ENCODE measurements at places on chromosomes 5 and 9. TPM values are rescaled to one million over a fixed set of nuclear protein-coding genes. Genes with fewer than 3 reads are reported as not detected.

The TEX48 gene
- total RNA-seq, result not detected

The PCDHA9 gene
- total RNA-seq, result 1.1 TPM

The SPATA31D4 gene
- total RNA-seq, result not detected

The F2RL1 gene
- 140 TPM for total RNA-seq

DNA sequence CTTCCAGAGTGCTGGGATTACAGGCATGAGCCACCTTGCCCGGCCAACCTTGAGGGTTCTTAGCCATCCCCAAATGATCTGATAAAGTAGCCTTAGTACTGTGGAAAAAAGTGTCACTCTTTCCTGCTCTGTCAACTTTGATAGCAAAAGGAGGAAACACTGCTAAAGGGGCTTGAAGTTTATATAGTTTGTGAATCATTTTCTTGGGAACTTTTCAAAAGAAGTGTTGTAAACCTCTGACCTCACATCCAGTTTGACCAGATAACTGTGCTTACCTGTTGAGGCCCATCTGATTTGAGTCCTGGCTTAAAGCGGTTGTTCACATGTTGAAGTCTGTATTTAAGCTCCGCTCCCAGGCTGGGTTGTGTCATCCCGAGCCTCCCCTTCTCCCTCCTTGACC, 303.3 kb downstream of the DOCK8 start:
- H3K36me3 ChIP-seq, result no peaks in the 10 kb centered on the region
- no peak overlapping the region for H3K27ac ChIP-seq
- no peak for DNase-seq
- no peak overlapping the region for H3K4me3 ChIP-seq

- no peak overlapping the region for H3K4me3 ChIP-seq
- no peaks in the 10 kb centered on the region for H3K36me3 ChIP-seq
- H3K4me1 ChIP-seq, result no peaks in the 10 kb centered on the region
- H3K27me3 ChIP-seq, result no peaks in the 10 kb centered on the region
- no peak overlapping the region for H3K27ac ChIP-seq
- no peak for DNase-seq
Observed at GRCh38 chr5:78075301-78075700, 219.2 kb downstream of the AP3B1 start.

DNA sequence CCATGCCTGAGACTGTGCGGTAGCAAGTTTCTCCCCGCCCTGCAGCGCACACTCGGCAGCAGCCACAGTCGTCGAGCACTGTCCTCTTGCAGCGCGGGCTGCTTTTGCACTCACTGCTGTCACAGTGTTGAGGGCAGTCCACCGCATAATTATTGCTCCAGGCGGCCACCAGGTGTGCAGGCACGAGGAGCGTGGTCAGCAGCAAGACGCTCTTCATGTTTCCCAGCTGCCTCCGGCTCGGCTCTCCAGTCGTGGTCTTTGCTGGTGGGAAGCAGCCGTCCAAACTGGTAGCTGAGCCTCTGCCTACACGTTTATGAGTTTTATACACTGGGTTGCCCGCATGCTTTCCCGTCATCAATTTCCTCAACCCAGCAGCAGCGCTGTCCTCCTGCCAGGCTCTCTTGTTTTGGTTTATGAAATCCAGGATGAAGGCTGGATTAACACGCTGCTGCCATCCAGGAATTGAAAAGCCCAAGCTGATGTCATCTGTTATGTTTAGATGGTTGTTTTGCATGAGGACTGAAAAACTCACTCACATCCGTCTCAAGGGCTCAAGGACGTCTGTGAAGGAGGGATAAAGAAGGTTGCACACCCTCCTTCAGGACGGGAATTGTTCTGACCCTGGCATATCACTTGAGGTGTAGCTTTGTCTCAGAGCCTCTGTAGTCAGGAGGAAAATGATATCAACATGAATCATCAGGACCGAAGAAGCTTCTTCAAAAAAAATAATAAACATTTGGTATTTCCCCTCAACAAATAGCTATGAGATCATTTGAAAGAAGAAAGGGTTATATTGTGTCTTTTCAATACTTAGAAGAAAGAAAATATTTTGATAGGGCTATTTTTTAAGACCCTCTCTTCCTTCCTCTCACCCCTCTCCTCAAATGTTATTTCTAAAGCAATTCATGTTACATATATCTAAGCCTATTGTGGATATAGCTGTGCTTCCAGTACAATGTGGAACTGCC, at the start of gene ESM1:
ESM1 (minus strand) TSS at position 293 of the 968 bp plus-strand sequence; CDS start at position 217, 76 bp downstream.
- no peaks in the 10 kb centered on the region for H3K36me3 ChIP-seq
- H3K27ac ChIP-seq, result peak within 1 kb of the TSS; percentile 46
- H3K27me3 ChIP-seq, result no peaks in the 10 kb centered on the region
- peak within 1 kb of the TSS; percentile 45 for H3K4me3 ChIP-seq
- DNase-seq, result peak; percentile 72

DNA sequence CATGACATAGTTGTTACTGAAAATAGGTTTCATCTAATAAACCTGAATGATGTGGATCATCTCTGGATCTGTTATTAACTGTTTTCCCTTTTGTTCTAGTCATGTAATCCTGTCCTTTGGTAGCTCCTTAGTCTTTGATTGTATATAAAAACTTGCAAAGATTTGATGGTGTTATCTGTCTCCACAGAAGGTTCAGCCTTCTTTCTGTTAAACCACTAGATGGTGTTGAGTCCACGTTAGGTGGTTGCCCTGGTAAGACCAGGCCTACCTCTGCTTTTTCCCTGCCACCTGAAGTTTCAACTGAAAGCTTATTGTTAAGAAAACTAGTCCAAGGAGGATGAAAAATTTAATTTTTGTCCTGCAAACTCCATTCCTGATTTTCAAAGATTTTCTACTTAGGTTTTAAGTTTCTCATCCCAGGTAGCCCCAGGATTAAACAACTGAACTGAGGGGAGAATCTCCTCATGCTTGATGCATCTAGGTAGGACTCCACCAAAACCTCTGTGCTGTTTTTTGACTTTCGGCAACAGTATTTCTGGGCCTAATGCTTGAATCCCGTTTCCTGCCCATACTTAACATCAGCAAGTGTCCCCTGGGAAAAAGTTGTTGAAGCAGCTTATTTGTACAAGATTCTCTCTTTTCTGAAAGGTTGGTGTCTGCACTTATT, 68.5 kb downstream of the RICTOR start:
- H3K27me3 ChIP-seq, result no peaks in the 10 kb centered on the region
- H3K36me3 ChIP-seq, result no peaks in the 10 kb centered on the region
- H3K27ac ChIP-seq, result no peak overlapping the region
- no peak overlapping the region for H3K4me3 ChIP-seq
- no peaks in the 10 kb centered on the region for H3K4me1 ChIP-seq

All from astrocyte (in vitro differentiated cells and primary cell).